OCI-LY7 (cell line): ENCODE measurements at places on chromosomes 7 and 10. TPM values are rescaled to one million over a fixed set of nuclear protein-coding genes. Genes with fewer than 3 reads are reported as not detected.

GRCh38 chr7:135740889-135741288 lies 7.7 kb downstream of the FAM180A start:
- no peak for DNase-seq

DNA sequence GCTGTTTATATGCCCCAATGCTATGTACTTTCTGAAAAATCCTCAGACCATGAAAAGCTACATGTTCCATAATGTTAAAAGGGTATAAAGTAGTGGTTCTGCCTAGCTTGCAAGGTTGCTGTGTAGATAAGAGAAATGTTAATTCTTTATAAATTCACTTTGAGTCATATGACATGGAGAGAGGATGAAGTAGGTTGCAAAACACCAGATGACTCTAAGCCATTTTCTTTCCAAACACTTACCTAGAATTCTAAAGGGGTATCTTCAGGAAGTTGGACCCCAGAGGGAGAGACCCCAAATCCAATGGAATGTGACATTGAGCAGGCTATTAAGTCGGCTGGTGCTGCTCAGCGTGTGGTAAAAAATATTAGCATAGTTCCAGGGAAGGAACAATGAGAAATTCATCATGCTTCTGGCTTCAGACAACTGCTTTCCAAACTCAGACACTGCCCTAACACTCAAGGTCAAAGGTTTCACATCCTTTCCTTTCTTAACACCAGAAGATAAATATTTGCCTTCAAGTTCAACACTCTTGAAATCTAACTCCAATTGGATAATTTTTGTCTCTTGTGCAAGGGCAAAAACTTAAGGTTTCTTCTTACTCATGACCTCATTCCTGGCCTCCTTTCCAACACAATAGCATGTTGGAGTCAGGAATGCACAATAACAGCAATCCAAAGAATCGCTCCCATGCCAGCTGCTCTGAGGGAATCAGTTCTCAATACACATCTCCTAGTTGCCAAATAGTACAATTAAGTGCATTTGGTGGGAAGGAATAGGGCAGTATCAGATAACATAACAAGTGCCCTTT lies 100.7 kb upstream of the AFAP1L2 start:
- DNase-seq: no peak

GRCh38 chr10:10786109-10787090 lies 231.3 kb upstream of the CELF2 start:
- no peak for DNase-seq

GRCh38 chr7:121494516-121494915 lies 98.4 kb upstream of the FAM3C start:
- no peak for DNase-seq

DNA sequence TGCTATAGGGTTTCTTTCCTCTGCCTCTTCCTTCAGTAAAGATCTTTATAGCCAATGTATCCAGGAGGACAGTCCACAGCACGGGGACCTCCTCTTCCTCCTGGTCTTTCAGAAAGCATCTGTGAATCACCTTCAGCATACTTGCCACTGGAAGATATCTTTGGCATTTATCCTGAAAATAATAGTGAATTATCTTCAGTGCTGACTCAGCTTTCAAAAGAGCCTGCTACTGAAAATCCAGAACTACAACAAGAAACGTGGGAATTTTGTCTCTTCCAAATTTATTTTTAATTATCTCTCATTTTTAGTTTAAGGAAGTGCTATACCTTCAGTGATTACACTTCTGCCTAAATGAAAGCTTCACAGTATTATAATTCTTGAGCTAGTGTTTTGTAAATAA lies 7.6 kb upstream of the UNC5B start:
- no peak for DNase-seq

DNA sequence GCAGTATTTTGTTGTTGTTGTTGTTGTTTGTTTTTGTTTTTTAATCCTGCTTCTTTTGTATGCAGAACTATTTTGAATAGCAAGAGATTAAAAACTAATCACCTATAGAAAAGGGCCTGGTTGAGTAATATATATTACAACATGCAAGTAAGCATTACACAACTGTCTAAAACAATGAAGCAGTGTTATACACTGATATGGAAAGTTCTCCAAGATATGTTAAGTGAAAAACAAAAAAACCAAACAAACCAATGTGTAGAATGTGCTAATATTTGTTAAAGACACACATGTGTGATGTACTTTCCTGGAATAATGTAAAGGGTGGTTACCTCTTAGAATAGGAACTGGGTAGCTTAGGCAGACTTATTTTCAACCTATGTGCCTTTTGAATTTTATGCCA lies 117.4 kb downstream of the ZNF365 start:
- DNase-seq: no peak

GRCh38 chr10:122464586-122464985 lies 3.2 kb downstream of the HTRA1 start:
- DNase-seq: no peak

GRCh38 chr7:36615852-36616540 lies 108.3 kb downstream of the AOAH start:
- no peak for DNase-seq

- no peak for DNase-seq
Measured at GRCh38 chr10:17125206-17125893, 4.3 kb downstream of the CUBN start.

Gene SPDYE8
- total RNA-seq: not detected in 2 replicates

Gene HOXA2
- 0.42 TPM in 1 of 2 replicates, not detected in the other for total RNA-seq

GRCh38 chr10:37992083-37992482 lies 15.6 kb upstream of the ZNF25 start:
- no peak for DNase-seq

Gene TDRD1
- not detected in 2 replicates for total RNA-seq

- no peak for DNase-seq
Measured at GRCh38 chr10:35567951-35568350, 37.2 kb upstream of the GJD4 start.

Gene IL2RA
- 22.3 and 27.5 TPM in 2 replicates for total RNA-seq

Gene GRID2IP
- 0.32 and 0.41 TPM in 2 replicates for total RNA-seq

DNA sequence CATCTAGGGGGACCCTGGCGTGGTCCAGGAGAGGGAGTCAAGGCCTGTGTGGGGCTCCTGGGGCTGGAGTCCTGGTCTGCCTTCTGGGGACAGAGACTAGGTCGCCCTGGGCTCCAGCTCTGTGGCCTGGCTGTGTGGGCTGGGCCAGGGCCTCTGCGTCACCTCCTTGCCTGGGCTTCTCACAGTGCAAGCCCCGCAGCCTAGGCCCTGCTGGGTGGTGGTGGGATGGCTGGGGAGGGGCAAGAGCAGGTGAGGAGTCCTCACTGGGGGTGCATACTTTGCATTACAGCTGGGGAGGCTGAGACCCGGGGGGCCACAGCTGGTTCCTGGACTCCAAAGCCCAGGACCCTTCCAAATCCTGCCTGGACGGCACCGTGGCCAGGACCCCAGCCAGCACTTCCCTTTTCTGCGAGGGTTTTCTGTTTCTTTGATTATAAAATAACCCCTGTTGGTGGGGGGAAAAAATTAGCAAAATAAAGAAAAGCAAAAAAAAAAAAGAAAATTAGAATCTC lies 23.5 kb downstream of the PWWP2B start:
- peak; percentile 39 for DNase-seq

Gene PARP12
- total RNA-seq: 6.5 and 6.8 TPM in 2 replicates

DNA sequence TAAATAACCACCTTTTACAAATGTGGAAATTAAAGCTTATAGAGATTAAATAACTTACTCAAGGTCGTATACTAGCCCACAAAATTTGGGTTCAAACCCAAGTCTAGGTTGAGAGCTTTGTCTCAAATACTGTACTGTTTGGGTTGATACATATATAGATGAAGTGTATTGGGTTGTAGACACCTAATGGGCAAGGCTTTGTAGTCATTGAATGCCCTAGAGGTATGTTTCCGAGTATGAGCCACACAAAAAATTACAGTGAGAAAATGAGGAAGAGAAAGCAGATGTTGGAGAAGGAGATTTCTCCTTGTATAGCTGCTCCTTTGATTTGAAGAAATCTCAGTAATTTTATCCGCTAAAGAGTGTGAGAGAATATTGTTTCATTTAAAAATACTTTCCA lies 60.6 kb downstream of the C1GALT1 start:
- no peak for DNase-seq

Gene COL1A2
- not detected in 2 replicates for total RNA-seq

- DNase-seq: peak; percentile 30
Measured at GRCh38 chr7:156827587-156828203, 65.3 kb downstream of the LMBR1 start.

GRCh38 chr7:421136-421991 lies 98.3 kb downstream of the PDGFA start:
- DNase-seq: no peak

GRCh38 chr7:41448104-41448503 lies 254.8 kb downstream of the INHBA start:
- no peak for DNase-seq

Gene MEPCE
- 54.1 and 65.6 TPM in 2 replicates for total RNA-seq

Gene TIAL1
- total RNA-seq: 172 and 174 TPM in 2 replicates

Gene CCDC172
- total RNA-seq: not detected in 2 replicates

DNA sequence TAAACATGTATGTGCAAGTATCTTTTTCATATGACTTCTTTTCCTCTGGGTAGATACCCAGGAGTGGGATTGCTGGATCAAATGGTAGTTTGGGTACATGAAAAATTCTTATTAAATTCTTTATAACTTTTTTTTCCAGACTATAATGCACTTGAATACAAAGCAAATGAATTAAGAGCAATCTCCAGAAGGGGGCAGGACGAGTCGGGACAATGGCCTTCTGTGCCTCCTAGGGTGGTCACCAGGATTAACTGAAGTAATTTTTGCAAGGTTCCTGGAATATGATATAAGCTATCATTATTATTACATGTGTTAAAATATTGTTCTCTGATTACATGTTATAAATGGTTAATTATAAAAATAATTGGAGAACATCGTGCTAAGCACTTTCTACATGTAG lies 127.2 kb downstream of the PPP1R17 start:
- DNase-seq: no peak

Gene LRRC18
- total RNA-seq: not detected in 2 replicates

DNA sequence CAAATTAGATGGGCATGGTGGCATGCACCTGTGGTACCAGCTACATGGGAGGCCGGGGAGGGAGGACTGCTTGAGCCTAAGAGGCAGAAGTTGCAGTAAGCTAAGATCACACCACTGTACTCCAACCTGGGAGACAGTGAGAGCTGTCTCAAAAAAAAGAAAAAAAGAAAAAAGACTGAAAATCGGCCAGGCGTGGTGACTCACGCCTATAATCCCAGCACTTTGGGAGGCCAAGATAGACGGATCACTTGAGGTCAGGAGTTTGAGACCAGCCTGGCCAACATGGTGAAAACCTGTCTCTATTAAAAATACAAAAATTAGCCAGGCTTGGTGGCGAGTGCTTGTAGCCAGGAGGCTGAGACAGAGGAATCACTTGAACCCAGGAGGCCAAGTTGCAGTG lies 11.9 kb downstream of the RNF216 start:
- DNase-seq: no peak

DNA sequence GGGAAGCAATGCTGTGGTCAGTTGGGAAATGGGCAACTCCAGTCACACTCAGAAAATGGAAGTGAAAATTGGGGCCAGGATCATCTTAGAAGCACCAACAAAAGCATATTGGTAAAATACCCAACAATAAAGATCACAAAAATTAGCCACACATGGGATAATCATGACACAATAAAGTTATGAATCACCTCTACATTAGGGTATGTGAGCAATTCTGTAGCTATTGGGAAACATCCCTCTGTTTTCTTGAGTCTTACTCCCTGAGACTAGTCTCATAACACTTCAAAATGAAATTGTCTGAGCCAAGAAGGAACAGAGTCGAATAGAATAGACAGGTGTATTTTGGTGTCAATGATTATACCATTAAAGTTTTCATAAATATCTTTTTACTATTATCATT lies 178.3 kb downstream of the DYNC1I1 start:
- DNase-seq: no peak

DNA sequence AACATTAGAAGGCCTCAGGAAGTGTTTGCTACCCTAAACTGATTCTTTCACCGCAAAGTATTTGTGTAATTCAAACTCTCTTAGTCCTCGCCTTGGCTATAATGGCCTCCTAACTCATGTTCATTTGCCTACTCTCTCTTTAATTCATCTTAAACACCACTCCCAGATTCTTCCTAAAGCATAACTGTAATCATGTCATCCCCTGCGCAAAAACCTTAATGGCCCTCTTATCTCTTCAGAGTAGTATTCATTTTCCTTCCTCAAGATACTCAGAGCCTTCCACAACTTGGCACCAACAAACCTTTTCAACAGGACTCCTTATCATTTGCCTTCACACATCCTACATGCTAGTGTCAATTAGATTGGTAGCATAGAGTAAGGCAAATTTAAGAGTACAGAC lies 42.9 kb downstream of the CSTF2T start:
- no peak for DNase-seq

DNA sequence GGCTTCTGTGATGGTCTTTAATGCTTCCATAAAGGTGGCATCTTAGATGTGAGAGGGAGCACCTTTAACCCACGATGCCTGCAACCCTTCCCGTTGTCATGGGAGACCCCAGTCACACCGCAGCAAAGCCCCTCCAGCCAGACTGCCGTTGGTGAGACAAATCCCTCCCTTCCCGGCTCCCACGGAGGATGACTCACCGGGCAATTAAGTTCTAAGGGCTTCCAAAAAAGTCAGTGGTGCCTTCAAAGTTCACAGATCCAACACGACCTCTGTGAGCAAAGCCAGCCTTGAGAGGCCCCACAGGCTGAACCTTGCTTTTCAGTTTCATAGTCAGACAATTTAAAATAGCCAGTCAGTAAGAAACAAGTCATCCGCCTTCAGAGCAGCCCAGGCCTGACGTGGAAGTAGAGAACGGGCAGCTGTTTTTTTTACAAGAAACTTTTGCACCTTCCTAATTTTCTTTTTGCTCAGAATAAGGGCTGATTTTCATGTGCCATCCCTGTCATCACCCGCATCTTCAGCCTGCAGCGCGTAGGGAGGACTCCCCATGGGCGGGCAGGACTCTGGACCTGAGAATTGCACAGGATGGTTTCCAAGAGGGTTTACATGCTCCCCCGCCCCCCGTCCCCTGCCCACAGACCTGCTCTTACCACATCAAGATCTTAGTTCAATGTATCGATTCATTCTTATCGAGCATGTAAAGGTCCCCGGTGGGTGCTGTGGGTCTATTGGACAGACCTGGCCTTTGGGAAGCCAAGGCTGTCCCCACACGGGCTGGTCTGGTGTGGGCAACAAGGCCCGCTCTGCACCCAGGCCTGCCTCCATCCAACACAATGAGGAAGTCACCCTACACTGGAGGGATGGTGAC lies 333.9 kb downstream of the DNAJB6 start:
- DNase-seq: no peak

DNA sequence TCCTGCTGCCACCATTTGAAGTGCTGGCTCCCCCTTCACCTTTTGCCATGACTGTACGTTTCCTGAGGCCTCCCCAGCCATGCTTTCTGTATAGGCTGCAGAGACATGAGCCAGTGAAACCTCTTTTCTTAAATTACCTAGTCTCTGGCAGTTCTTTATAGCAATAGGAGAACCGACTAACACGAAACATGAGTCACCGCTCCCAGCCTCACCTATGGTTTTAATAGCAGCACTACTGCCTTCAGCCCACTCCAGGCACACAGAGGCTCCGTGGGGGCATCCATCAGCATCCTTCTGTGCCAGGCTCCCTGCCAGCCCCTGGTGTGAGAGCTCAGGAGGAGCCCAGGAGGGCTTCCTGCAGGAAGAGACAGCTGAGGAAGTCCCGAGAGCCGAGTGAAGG lies 5.5 kb upstream of the ZNF316 start:
- DNase-seq: no peak

- no peak for DNase-seq
Measured at GRCh38 chr7:157032644-157033482, 22.4 kb upstream of the MNX1 start.
